ENCODE measurements at places on chromosomes 6 and 20.

DNA sequence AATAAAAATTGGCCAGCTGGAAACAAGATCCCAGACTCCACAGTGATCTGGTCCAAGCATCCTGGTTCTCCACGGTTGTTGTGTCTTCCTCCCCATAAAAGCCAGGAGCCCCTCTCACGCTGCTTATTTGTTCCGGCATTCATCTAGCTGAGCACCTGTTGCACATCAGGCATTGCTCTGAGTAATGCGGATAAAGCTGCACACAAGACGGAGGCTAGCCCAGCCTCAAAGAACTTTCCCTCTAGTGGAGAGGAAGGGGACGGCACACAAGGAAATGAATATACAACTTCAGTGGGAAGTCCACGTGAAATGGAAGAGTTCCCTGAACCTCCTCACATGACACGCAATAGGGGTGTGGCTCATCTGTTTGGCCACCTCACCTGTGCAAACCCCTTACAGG lies 30.3 kb upstream of the NXT1 start:
- peak; percentile 67 for DNase-seq

DNA sequence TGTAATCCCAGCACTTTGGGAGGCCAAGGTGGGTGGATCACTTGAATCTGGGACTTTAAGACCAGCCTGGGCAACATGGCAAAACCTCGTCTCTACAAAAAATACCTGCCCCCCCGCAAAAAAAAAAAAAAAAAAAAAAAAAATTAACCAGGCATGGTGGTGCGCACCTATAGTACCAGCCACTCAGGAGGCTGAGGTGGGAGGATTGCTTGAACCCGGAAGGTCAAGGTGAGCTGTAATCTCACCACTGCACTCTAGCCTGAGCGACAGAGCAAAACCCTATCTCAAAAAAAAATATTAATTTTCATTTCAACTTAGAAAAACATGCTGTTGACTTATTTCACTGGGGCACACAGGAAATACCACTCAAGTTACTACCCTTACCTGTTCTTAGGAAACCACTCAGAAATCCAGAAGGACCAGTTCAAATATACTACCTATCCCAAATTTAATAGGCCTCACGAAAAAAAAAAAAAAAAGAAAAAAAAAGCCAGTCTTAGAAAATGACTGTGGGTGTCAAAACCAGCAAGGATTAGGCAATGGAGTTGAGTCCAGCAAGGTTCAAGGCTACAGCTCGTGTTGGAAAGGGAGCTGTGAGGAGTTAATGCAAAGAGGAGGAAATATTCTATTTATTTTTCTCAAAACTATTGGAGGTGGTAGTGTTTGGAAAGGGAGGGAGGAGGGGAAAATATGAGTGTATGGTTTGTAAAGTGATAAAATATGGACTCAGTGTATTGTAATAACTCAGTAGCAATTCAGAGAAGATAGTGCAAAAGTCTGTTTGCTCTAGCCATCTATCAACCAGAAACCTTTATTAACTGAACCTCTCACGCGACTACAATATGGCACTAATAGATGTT lies 33.9 kb upstream of the PIM1 start:
- no peak for DNase-seq

DNA sequence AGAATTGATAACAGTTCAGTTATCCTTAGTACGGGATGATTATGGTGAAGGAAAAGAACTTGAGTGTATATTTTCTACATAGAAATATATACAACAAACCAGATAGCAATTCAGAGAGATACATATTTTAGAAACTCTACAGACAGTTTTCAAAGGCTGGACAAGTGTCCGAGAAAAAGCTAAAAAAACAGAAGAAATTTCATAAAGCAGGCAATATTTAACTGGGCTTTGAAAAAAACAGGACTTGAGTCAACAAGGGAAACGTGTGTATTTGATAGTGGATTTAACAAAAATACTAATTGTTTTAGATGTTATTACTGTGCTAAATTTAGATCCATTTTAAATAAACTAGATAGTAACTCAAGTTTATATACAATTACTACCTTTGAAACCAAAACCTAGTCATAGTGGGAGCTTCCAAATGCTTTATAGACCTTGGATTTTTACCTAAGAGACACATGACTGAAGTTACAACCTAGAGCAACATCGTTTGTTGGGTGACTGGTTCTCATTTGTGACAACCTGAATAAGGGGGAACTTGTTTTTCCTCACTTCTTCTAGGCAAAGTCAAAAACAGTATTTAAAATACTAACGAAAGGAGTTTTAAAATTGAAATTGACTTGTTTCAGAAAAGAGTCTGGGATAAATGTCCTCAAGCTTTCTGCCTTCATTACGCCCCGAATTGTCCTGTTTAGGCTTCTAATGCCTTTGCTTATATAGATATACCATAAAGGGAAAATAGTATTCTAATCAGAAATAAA lies 116.7 kb upstream of the PRSS16 start:
- DNase-seq = no peak

DNA sequence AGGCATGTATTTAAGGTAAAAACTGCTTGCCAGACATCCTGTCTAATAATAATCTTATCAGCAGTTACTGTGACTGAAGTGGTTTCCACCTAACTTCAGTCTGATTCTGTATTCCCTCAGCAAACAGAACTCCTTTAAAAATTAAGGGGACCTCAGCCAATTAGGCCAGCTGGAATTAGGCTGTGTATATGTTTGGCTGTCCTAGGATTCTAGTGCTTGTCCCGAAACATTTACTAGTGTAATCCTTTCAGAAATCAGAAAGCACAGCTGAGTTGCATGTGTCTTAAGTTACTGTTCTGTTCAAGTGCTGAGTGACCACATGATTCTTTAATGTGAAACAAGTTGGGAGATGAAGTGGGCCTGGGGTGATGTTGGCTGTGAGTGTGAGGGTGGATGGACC lies 120.9 kb upstream of the SUPT3H start:
- no peak for DNase-seq

DNA sequence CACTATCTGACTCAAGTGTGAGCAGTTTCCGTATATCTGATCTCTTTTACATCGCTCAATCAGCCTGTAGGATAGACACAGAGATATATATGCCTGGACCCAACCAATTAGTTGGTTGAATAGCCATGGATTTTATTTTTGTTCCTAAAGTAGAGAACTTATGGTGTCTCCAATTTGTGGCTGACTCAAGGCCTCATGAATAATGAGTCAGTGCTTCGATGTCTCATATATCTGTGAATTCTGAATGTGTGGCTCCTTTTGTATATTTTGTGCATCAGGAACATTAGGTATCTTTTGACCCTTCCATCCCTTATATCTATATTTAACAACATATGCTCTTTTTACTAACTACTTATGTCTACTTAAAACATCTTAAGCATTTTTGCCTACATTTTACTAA lies 64.5 kb downstream of the OR2B2 start:
- no peak for DNase-seq

GRCh38 chr6:21593927-21594415 lies 420 bp downstream of the SOX4 start:
- no peak for DNase-seq

GRCh38 chr6:90816764-90817163 lies 229.9 kb upstream of the MAP3K7 start:
- no peak for DNase-seq

DNA sequence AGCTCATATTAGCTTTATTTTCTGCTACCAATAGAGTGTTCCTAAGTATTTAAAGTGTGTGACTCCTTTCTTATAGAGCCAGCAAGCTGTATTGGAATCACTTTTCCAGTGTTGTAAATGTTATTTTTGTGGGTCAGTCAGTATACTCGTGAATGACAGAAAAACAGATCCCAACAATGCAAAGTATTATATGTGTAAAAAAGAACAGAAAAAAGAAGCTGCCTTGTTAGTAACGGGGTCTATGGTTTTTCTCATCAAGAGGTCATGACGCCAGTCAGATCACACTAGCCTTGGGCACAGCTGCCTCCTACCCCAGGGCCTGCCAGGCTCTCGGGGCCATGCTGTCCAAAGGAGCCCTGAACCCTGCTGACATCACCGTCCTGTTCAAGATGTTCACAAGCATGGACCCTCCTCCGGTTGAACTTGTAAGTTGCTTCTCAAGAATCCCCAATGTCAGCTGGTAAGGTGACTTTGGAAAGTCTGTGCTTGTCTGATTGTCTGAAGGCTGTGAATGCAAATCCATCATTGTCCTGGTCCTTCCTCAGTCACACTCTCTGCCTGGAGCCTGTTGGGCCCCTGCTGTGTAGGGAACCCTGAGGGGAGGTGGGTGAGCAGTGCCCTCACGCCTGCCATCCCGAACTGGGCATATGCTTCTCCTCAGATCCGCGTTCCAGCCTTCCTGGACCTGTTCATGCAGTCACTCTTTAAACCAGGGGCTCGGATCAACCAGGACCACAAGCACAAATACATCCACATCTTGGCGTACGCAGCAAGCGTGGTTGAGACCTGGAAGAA lies 9.8 kb downstream of the NELFCD start:
- DNase-seq = no peak

DNA sequence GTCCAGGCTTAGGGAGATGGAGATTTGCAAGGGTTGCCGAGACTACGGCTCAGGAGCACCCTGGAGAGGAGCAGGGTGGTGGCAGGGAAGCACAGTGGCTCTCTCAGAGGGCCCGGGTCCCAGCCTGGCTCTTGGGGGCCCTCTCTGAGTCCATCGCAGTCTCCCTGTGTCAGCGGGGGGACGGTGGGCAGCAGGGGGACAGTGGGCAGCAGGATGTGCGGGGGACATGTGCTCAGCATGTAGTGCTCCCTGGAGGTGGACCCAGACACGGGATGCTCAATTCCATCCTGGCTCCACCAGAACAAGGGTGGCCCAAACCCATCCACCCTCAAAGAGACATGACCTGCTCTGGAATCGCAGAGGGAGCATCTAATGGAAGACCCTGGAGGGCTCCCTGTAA lies 43.0 kb upstream of the ZBP1 start:
- DNase-seq = no peak

GRCh38 chr20:58749098-58749769 lies 56.6 kb downstream of the NPEPL1 start:
- no peak for DNase-seq

GRCh38 chr6:48449002-48449401 lies 338.0 kb upstream of the PTCHD4 start:
- peak; percentile 9 for DNase-seq

DNA sequence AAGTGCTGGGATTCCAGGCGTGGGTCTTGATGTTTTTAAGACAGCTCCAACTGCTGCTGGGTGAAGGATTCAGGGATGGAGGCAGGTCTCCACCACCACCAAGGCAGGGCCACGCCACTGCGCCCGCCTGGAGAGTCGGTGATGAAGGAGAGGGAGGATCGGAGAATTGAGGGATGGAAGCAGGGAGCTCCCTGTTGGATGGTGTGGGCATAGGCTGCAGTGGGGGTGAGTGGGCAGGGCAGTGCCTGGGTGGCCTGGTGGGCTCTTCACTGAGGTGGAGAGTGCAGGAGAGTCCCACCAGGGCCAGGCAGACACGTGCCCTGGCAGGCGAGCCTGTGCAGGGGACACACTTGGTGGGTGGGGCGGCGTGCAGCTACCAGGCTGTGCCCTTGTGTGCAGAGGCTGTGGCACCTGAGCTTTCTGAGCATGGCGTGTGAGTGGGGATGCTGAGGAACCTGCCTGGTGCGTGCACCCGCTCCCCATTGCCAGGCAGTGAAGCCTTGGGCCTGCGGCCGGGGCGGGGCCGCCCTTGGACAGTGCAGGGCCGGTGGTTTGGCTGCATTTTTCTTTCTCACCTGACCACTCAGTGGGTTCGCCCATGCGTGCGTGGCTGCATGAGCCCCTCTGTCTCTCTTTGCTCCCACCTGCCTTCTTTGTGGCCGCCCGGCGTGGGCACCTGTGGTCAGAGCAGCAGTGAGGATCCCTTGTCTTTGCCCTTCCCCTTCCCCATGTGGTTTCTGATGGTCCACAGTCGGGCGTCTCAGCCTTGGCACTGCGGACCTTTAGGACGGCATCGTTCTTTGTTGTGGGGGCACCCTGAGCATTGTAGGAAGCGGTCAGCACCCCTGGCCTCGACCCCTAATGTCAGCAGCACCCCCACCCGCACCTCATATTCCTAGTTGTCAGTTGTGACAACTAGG lies 11.3 kb downstream of the RBM38 start:
- no peak for DNase-seq

DNA sequence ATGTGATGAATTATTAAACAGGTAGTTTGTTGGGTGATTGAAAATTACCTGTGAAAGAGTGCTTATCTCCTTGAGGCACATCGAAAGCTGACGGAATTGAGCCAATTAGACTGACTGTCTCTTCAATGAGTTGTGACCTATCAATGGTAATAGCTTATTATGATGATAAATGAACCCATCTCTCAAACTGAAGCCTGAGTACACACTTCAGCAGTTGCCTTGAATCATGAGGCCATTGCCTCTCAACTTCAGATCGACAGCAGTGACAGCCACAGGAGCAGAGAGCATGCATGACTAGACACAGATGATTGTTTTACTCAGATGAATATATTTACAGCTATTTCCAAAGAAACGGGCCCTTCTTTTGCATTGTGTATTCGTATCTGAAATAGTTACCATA lies 323.9 kb downstream of the LAMA2 start:
- no peak for DNase-seq

DNA sequence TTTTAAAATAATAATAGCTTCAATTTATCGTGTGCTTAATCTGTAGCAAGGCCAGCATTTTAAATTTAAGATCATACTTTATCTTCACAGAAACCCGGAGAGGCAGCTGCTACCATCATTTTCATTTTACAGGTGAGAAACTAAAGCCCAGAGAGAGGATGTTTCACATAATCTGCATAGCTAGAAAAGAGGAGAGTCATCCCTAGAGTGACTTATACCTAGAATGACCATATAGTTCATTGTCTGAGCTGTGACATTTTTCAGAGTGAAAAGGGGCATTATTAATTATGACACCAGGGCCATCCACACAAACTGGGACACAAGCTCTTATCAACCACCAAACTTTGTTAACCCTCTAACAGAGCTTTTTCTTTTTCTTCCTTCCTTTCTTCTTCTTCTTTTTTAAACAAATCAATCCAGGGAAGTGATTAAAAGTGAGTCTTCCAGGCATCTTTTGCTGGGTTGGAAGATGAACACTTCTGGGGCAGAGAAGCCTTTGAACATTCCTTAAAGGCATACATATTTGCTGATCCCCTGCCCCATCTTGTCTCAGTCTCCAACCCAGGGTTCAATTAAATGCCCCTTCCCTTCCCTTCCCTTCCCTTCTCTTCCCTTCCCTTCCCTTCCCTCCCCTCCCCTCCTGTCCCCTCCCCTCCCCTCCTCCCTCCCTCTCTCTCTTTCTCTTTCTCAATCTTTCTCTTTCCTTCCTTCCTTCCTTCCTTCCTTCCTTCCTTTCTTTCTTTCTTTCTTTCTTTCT lies 272.5 kb upstream of the JAG1 start:
- no peak for DNase-seq

DNA sequence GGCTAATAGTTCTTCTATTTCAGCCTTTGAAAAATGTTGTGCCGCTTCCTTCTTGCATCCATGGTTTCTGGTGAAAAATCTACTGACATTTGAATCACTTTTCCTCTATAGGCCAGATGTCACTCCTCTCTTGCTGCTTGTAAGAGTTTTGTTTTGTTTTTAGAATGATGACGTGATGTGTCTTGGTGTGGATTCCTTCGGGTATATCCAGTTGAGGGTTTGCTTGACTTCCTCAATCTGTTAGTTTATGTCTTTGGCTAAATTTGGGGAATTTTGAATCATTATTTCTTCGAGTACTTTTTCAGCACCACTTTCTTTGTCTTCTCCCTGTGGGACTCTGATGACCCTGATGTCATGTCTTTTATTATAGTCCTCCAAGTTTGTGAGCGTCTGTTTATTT lies 175.5 kb downstream of the MYLK4 start:
- DNase-seq = no peak

GRCh38 chr6:133407320-133408100 lies 166.4 kb downstream of the EYA4 start:
- DNase-seq = no peak

GRCh38 chr6:166277018-166277417 lies 31.2 kb downstream of the PRR18 start:
- DNase-seq = no peak

GRCh38 chr20:47814632-47815415 lies 29.5 kb upstream of the SULF2 start:
- DNase-seq = no peak
